Globus pallidus (tissue), 1 donor: ENCODE measurements at places on chromosomes 5 and 9.

DNA sequence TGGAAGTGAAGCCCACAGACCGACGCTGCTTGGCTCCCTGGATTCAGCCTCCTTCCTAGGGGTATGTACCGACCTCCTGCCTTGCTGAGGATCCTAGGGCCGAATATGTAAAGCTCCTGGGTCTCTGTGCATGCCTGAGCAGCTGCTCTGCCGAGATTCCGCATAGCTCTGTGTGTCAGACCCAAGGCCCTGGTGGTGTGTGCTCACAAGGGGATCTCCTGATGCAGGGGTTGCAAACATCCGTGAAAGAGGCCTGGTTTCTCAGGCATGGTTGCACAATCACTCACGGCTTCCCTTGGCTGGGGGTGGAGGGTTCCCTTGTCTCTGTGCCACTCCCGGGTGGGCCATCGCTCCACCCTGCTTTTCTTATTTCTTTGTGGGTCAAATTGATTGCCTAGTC is 19.9 kb upstream of the SVEP1 start:
- no peak for DNase-seq

DNA sequence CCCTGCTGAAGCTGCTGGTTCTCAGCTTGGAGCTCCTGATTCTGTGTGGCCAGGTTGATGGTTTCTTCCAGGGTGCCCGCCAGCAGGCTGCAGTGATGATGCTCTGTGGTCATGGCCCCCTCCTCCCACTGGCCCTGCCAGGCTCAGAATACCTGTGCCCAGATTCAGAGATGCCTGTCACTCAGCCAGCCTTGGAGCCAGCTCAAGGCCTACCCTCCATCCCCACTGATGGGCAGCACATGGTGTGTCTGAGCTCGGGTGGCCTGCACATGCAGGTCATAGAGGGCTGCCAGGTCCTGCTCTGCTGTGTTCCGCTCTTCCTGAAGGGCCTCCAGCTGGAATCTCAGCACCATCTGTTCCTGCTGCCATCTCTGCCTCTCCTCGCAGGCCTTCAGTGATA is 5.4 kb downstream of the SLC35A4 start:
- DNase-seq, result no peak

DNA sequence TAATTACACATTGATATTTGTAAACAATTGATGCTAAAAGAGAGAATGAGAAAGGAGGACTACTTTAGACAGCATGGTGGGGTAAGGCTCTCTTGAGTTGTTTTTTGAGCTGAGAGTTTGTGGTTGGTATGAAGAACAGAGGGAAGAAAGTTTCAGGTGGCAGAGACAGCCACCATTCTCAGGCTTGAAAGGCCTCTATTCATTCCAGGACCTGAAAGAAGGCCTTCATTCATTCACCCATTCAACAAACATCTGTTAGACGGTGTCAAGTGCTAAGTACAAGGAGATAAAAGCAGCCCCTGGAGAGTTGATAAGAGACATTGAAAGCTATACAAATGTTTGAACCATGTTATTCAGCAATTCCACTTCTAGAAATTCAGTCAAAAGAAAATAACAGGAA is 21.7 kb upstream of the ADAM19 start:
- no peak for DNase-seq

DNA sequence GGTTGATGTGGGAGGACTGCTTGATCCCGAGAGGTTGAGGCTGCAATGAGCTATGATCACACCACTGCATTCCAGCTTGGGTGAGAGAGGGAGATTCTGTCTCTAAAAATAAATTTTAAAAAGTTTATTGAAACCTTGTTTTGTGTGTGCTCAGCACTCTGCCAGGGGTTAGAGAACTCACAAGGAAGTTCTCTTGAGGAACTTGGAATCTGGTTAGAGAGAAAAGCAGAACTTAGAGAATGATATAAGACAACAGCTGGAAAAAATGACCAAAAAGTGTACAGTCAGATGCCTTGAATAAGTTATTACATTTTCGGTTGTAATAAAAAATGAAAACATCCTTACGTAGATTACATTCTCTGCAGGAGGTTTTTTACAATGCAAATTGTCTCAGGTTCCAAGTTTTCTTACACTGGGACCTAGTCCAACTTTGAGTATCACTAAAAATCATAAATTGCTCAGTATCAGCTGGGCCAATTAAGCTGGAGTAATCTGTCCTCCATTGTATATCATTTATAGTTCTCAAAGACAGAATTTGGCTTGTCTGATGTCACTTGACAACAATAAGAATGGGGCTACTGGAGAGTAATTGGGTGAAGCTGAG is 21.7 kb upstream of the TENT2 start:
- peak; percentile 30 for DNase-seq

- no peak for DNase-seq
These were observed 210.5 kb downstream of the PALM2AKAP2 start for GRCh38 chr9:109990541-109990940.

GRCh38 chr5:38453921-38454320 is 102.5 kb downstream of the LIFR start:
- DNase-seq, result no peak

GRCh38 chr9:72205513-72205912 is 56.3 kb downstream of the GDA start:
- no peak for DNase-seq

GRCh38 chr5:158852622-158853021 is 247.1 kb downstream of the EBF1 start:
- no peak for DNase-seq

- DNase-seq, result no peak
These were observed 62.0 kb upstream of the UNC5A start for GRCh38 chr5:176748073-176748966.

GRCh38 chr9:35835766-35836165 is 6.7 kb downstream of the TMEM8B start:
- no peak for DNase-seq

DNA sequence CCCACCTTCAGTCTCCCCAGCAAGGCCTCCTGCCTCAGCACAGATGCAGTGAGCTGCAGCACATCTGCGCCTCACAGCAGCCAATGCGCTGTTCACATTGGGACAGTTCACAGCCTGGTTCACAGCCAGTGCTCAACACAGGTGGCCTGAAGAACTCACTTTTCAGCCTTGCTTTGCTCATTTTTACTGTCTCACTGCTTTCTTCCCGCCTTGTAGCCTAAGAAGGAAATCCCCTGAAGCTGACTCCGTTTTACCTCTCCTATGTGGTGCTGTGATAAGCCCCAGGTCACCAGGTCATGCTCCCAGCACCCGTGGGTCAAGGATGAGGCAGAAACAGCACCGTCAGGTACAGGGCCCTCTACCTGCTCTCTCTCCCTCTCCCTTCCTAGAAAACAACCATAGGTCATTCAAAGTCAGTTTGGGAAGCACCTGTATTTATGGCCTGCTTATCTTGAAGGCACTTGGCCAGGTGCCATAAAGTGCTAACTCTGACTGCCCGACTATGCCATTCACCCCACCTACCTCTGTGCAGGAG is 1.1 kb downstream of the GCNT4 start:
- no peak for DNase-seq

- no peak for DNase-seq
These were observed 16.8 kb upstream of the ANGPTL2 start for GRCh38 chr9:127139071-127139731.

- DNase-seq, result no peak
These were observed 269.6 kb downstream of the PSAT1 start for GRCh38 chr9:78566521-78566920.

- DNase-seq, result no peak
These were observed 364.6 kb downstream of the BRINP1 start for GRCh38 chr9:119004618-119004990.

GRCh38 chr5:138458856-138459255 is 6.4 kb upstream of the EGR1 start:
- no peak for DNase-seq

DNA sequence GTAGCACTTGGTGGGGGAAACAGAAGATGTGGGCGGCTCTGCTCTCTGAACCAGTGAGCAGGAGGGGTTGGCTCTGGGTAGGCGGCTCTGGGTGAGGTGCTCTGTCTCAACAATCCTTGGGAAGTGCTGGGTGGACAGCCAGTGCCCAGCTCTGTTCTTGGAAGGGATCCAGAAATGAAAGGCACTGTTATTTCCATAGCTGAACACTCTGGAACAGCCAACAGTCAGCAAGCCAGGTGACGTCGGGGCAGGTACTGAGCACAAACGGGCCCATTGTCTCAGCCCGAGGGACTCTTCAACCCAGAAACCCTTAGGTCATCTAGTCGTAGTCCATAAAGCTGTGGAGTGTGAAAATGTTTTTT is 36.3 kb downstream of the OLFM1 start:
- DNase-seq, result peak; percentile 26

GRCh38 chr5:141908796-141909195 is 14.9 kb upstream of the DELE1 start:
- DNase-seq, result no peak

GRCh38 chr9:134597957-134598883 is 43.4 kb upstream of the COL5A1 start:
- DNase-seq, result no peak

DNA sequence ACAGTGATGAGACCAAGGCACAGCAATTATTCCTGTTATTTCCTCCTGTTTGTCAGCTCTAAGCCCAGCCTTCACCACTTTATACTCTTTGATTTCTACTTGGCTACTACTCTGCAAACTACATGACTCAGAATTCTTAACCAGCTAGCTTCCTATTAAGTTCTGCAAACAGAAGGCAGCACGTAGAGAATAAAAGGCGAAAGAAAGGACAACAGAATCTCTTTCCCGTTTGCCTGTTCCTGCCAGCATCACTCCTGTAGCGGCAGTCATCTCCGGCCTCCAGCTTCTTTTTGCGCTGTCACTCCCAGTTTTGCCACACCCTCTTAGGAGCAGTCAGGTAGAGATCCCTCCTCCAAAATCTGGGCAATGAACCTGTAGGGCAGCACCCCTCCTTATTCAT is 29.9 kb downstream of the DPYSL3 start:
- DNase-seq, result no peak

DNA sequence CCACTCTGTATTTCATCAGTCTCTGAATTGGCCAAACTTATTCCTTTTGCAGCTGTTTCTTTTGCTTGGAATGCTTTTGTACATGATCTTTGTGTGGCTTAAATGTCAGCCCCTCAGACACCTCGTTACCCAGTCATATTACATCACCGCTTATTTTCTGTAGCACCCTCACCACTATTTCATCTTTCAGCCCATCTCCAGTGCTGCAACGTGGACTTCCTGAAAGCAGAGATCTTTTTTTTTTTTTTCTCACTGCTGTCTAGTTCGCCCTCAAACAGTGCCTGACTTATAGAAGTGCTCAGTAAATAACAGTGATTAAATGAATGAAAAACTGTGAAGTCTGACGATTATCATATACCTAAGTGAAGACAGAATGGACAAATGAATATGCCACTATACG is 835 bp downstream of the SRA1 start:
- no peak for DNase-seq

GRCh38 chr5:65834306-65834705 is 92.1 kb upstream of the ERBIN start:
- no peak for DNase-seq

DNA sequence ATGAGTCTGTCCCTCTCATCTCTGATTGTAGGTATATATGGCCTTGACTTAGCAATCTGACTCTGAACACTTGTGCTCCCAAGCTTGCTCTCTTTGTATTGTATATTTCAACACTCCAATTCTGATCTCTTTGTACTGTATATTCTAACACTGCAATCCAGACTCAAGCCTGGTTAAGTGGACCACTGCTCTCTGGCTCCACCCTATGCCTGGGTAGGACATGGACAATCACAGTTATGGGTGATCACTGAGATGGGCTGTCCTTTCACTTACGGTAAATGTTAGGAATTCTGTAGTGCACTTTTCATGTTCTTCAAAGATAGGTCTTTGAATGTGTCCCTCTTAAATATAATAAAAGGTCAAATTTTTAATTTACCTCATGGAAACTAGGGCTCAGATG is 165.1 kb downstream of the TLR4 start:
- DNase-seq, result no peak

DNA sequence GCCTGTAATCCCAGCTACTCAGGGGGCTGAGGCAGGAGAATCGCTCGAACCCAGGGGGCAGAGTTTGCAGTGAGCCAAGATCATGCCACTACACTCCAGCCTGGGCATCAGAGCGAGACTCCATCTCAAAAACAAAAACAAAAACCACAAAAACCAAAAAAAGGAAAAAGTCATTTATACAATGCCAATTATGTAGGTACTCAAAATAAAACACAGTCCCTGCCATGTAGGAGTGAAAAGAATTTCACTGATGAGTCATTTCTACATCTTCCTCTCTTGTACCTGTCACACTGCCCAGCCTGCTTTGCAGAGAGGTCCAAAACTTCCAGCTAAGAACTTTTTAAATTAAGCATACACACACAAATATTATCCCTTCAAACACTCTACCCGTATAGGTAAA is 215.8 kb downstream of the EPB41L4A start:
- no peak for DNase-seq

GRCh38 chr5:56105511-56106291 is 110.9 kb upstream of the IL6ST start:
- DNase-seq, result peak; percentile 62

DNA sequence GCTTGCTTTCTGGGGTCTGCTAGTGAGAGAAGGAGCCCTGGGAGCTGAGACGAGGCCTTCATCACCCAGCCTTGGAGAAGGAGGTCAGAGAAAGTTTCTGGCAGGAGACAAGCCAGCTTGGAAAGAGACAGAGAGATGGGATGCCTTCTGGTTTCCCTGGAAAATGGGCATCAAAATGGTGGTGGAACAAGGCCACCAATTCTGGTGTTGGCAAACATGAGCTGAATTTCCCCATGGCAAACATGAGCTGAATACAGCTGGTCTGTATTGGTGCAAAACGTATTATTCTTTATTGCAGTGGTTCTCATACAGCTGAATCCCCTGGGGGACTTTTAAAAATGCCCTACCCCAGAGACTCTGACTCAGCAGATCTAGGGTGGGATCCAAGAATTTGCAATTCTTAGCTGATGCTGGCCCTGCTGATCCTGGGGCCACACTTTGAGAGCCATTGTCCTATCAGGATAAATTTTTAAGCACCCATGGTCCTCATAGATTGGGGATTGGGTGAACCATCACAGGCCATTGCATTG is 39.1 kb upstream of the S1PR3 start:
- DNase-seq, result peak; percentile 54

- no peak for DNase-seq
These were observed 61.4 kb downstream of the UGCG start for GRCh38 chr9:111957856-111958631.

- no peak for DNase-seq
These were observed 718.3 kb downstream of the TLR4 start for GRCh38 chr9:118422508-118422907.
